Glutamatergic neuron (in vitro differentiated cells): ENCODE measurements at places on chromosomes 12 and 14. TPM values are rescaled to one million over a fixed set of nuclear protein-coding genes. Genes with fewer than 3 reads are reported as not detected.

DNA sequence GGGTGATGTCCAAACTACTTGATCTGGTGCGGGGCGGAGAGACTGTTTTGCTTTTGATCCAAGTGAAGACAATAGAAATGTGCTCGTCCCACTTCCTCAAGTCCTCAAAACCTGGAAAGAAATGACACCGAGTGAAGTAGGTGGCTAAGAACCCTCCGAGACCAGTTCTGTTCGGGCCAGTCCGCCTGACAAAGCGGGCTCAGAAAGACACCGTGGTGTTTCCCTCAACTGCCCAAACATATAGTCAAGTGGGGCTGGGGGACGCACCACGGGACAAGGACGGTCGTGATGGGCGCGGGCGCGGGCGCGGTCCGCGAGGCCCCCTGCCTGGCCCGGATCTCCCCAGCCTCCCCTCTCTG is 1.6 kb downstream of the PHLDA1 start:
- H3K36me3 ChIP-seq: peaks cover 12% of the 10 kb centered on the region
- peaks cover 33% of the 10 kb centered on the region for H3K4me1 ChIP-seq
- H3K27me3 ChIP-seq: peaks cover 25% of the 10 kb centered on the region
- peak overlapping the region; percentile 94 for H3K4me3 ChIP-seq
- H3K27ac ChIP-seq: peak overlapping the region; percentile 97
- no peak for DNase-seq

- H3K27ac ChIP-seq: no peak overlapping the region
- H3K27me3 ChIP-seq: peaks cover 23% of the 10 kb centered on the region
- H3K36me3 ChIP-seq: peaks cover 4% of the 10 kb centered on the region
- no peak overlapping the region for H3K4me3 ChIP-seq
- DNase-seq: no peak
These were observed 114.7 kb downstream of the NCOR2 start for GRCh38 chr12:124452576-124453331.

GRCh38 chr14:67666750-67667449 is 7.5 kb downstream of the VTI1B start:
- peaks cover 2% of the 10 kb centered on the region for H3K27me3 ChIP-seq
- no peak overlapping the region for H3K4me3 ChIP-seq
- H3K27ac ChIP-seq: peak overlapping the region; percentile 82

- no peak overlapping the region for H3K4me3 ChIP-seq
- no peaks in the 10 kb centered on the region for H3K4me1 ChIP-seq
- H3K36me3 ChIP-seq: peaks cover 11% of the 10 kb centered on the region
- no peak for DNase-seq
These were observed 75.4 kb downstream of the CCDC92 start for GRCh38 chr12:123897221-123897620.

DNA sequence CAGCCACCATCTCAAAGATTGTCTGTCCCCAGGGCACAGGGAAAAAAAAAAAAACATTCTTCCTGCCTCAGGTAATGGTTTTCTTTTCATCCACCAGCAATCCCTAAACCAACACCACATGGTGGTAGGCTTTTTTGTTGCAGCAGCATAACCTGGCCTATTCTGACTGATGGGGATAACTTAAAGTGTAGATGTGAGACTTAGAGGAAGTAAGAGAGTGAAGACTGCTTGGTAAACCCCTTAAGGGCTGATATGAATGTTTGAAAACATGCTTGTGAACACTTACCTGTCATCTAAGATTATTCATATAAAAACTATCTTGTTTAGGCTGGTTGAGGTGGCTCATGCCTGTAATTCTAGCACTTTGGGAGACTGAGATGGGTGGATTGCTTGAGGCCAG is 130.2 kb upstream of the RAP1B start:
- no peak overlapping the region for H3K4me3 ChIP-seq
- no peaks in the 10 kb centered on the region for H3K36me3 ChIP-seq
- no peak for DNase-seq
- H3K27ac ChIP-seq: no peak overlapping the region

GRCh38 chr12:114901316-114901715 is 217.3 kb upstream of the TBX3 start:
- no peaks in the 10 kb centered on the region for H3K36me3 ChIP-seq
- DNase-seq: no peak
- no peak overlapping the region for H3K4me3 ChIP-seq
- no peaks in the 10 kb centered on the region for H3K4me1 ChIP-seq

DNA sequence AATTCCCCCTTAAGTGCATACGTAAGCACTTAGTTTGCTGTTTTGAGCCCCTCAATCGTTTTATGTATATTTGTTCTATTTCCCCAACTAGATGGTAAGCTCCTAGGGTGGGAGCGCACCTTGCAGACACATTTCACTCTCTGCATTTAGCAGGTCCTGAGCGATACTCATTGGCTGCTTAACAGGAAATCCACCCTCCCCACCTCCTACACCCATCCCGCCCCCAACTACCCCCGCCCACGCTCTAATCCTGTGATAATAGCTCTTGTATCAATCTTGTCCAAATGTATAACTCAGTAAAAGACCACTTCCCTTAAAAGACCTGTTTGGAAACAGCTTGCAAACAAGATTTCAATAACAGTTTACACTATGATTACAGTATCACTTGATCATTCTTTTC is 8.1 kb downstream of the LPAR5 start:
- H3K27ac ChIP-seq: no peak overlapping the region
- H3K36me3 ChIP-seq: no peaks in the 10 kb centered on the region
- no peak for DNase-seq
- peaks cover 4% of the 10 kb centered on the region for H3K27me3 ChIP-seq
- peaks cover 2% of the 10 kb centered on the region for H3K4me1 ChIP-seq

- H3K27me3 ChIP-seq: peaks cover 10% of the 10 kb centered on the region
- H3K4me1 ChIP-seq: no peaks in the 10 kb centered on the region
- H3K4me3 ChIP-seq: no peak overlapping the region
- no peak overlapping the region for H3K27ac ChIP-seq
These were observed 321.0 kb downstream of the ALG10 start for GRCh38 chr12:34343345-34343744.

- no peak overlapping the region for H3K27ac ChIP-seq
- no peaks in the 10 kb centered on the region for H3K27me3 ChIP-seq
- H3K4me1 ChIP-seq: peaks cover 4% of the 10 kb centered on the region
- H3K36me3 ChIP-seq: no peaks in the 10 kb centered on the region
These were observed 27.7 kb downstream of the CEP170B start for GRCh38 chr14:104892531-104893434.

GRCh38 chr12:123512838-123513665 is 20.5 kb downstream of the RILPL1 start:
- H3K27me3 ChIP-seq: peaks cover 1% of the 10 kb centered on the region
- no peak for DNase-seq
- no peak overlapping the region for H3K4me3 ChIP-seq

DNA sequence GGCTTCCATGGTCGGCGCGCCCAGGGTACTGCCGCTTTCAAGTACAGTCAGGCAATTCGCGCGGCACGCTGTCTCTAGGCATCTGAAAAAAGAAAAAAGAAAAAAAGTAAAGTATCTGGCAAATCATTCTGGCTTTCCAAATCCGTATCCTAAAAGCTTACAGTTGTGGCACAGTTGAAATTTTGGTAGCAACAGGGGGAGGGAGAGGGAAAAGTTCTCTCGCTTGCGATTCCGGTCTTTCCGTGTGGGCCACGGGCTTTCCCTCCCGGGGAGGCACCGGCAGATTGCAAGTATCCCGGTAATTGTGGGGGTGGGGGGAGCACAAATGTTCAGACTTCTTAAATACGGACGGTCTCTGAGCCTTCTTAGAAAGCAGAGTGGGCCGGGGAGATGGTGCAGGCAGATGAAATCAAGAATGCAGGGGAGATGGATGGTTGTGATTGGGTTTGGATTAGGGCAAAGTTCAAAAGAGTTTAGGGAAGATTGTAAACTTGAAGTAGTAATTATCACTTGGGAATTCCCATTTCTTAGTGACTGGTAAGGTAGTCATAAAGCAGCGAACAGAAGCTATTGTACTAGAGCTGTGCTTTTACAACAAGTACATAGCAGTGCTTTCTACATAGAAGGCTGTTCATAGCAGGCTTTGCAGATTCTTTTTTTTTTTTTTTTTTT is 1.2 kb downstream of the SOCS2 start:
- H3K4me1 ChIP-seq: peaks cover 11% of the 10 kb centered on the region
- DNase-seq: no peak
- no peak overlapping the region for H3K27ac ChIP-seq
- H3K4me3 ChIP-seq: peak overlapping the region; percentile 84
- H3K36me3 ChIP-seq: no peaks in the 10 kb centered on the region

- no peaks in the 10 kb centered on the region for H3K4me1 ChIP-seq
- no peak for DNase-seq
- H3K36me3 ChIP-seq: no peaks in the 10 kb centered on the region
- H3K27ac ChIP-seq: no peak overlapping the region
These were observed 44.0 kb downstream of the TTLL5 start for GRCh38 chr14:75705014-75705413.

DNA sequence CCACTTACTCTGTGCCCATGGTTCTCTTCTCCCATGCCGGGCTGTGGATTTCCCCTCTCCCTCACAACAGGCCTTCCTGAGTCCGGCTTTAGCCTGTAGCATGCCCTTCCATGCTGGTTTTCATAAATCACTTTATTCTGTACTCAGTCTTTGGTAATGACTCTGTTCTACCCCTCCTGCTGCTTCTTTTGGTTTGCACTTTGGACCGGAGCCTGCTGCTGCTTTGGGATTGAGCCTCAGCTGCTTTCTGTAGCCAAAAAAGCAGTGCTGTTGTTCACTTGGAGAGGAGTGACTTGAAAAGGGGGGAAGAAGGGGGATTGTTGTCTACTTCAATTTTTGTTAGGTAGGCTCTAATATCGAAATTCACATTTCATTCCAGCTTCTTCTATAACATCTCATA is 8.5 kb upstream of the SLC6A13 start:
- peaks cover 2% of the 10 kb centered on the region for H3K27me3 ChIP-seq
- no peak for DNase-seq
- H3K4me3 ChIP-seq: no peak overlapping the region

- no peaks in the 10 kb centered on the region for H3K36me3 ChIP-seq
- no peak for DNase-seq
- no peak overlapping the region for H3K27ac ChIP-seq
- H3K27me3 ChIP-seq: peaks cover 2% of the 10 kb centered on the region
These were observed 19.0 kb upstream of the PELI2 start for GRCh38 chr14:56099081-56099797.

GRCh38 chr14:64801800-64802199 is 77.9 kb downstream of the SPTB start:
- peaks cover 4% of the 10 kb centered on the region for H3K27me3 ChIP-seq
- H3K36me3 ChIP-seq: peaks cover 4% of the 10 kb centered on the region
- H3K4me3 ChIP-seq: no peak overlapping the region

DNA sequence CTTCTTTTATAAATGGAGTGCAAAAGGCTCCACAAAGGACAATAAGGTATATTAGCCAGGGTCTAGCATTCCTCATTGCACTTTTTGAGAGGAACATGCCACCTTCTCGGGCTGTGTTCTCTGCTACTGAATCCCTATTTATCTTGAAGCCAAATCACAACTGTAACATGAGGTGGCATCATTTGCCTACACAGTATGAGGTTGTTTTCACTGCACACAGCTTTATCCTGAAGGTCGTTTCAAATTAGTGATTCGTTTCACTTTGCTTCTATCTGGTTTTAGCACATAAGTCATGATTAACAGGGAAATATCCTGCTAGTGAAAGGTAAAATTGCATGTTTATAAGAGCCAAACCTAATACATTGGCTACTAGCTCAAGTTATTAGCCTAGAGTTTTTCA is 153.8 kb downstream of the SLC35F4 start:
- no peaks in the 10 kb centered on the region for H3K4me1 ChIP-seq
- H3K4me3 ChIP-seq: no peak overlapping the region
- H3K27me3 ChIP-seq: peaks cover 2% of the 10 kb centered on the region

DNA sequence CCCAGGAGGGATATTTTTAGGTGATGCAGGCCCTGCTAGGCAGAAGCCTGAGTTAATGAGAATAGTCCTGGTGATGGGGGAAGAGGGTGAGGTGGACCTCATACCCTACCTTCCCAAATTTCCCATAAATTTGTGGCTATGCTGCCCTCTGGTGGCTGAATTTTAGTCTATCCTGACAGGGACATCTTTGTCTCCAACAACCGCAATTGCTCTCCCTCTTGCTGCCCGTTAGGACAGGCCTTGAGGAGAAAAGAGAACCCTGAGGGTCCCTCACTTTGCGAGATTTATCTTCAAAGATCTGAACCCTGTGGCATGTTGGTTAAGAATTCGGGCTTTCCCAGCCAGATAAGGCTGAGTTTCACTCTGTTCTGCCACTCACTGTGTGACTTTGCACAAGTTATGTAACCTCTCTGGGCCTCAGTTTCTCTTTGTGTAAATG is 9.8 kb upstream of the ZNF385A start:
- peaks cover 26% of the 10 kb centered on the region for H3K4me1 ChIP-seq
- peak; percentile 71 for DNase-seq
- H3K4me3 ChIP-seq: peak overlapping the region; percentile 65
- peak overlapping the region; percentile 77 for H3K27ac ChIP-seq

DNA sequence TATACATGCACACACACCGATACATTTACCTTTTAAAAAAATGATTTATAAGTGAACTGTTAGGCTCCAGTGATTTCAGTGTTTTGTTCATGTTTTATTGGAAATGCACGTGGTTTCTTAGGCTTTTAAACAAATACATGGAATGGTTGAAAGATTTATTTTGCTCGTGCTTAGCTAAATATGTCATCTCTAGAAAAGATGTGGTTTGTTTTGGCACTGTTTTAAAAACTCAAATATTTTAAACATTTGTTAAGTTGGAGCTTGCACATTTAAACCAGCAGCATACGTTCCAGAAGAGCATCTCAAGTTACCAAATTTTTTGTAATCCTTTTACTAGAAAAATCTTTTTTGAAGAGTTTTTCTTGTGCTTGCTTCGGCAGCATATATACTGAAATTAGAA is 44.5 kb downstream of the FOXA1 start:
- no peak overlapping the region for H3K27ac ChIP-seq
- no peaks in the 10 kb centered on the region for H3K4me1 ChIP-seq
- H3K4me3 ChIP-seq: no peak overlapping the region
- peaks cover 9% of the 10 kb centered on the region for H3K36me3 ChIP-seq

DNA sequence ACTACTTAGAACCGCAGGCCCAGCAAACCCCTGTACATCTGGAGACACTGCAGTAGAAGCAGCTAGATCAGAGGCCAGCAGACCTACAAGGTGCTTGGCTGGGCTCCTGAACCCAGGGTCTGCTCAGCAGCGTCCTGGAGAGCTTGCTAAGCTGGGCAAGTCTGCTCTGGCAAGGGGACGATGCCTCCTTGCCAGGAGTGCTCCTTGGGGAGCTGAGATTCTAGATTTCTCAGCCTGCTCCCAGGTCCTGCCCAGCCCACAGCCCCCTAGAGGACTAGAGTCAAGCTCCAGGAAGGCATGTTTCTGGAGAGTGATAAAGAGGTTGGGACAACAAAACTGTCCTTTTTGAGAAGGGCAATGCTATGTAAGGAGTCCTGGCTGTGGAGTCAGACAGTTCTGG is 60.3 kb downstream of the HSPB8 start:
- peaks cover 2% of the 10 kb centered on the region for H3K27me3 ChIP-seq
- H3K27ac ChIP-seq: no peak overlapping the region
- no peak overlapping the region for H3K4me3 ChIP-seq
- peaks cover 5% of the 10 kb centered on the region for H3K4me1 ChIP-seq
- H3K36me3 ChIP-seq: peaks cover 8% of the 10 kb centered on the region

GRCh38 chr14:102900631-102901571 is 21.6 kb upstream of the AMN start:
- DNase-seq: no peak
- peaks cover 3% of the 10 kb centered on the region for H3K27me3 ChIP-seq
- H3K27ac ChIP-seq: peak overlapping the region; percentile 17
- peaks cover 19% of the 10 kb centered on the region for H3K4me1 ChIP-seq

GRCh38 chr12:66693901-66694513 is 15.1 kb upstream of the GRIP1 start:
- H3K4me3 ChIP-seq: no peak overlapping the region
- H3K4me1 ChIP-seq: no peaks in the 10 kb centered on the region
- H3K36me3 ChIP-seq: no peaks in the 10 kb centered on the region

Gene FOXM1
- total RNA-seq: 12.7 TPM

Gene DPF3
- total RNA-seq: 13.7 TPM

Gene SELPLG
- 0.34 TPM for total RNA-seq

Gene KLRG1
- total RNA-seq: 5.2 TPM

Gene FAM90A1
- 0.54 TPM for total RNA-seq

Gene TMEM132C
- 8.0 TPM for total RNA-seq

Gene LRFN5
- 7.3 TPM for total RNA-seq

Gene RHOJ
- total RNA-seq: not detected

Gene TAS2R20
- 3.4 TPM for total RNA-seq

Gene CEBPE
- total RNA-seq: not detected

Gene COX8C
- total RNA-seq: not detected
